ENCODE measurements at places on chromosomes 13 and 19.

GRCh38 chr13:108269601-108270328, at the start of gene TNFSF13B:
Gene TNFSF13B, plus strand, starts transcription at chr13:108269718. Its CDS starts 178 bp downstream, at chr13:108269896.
- peak; percentile 32 for DNase-seq

DNA sequence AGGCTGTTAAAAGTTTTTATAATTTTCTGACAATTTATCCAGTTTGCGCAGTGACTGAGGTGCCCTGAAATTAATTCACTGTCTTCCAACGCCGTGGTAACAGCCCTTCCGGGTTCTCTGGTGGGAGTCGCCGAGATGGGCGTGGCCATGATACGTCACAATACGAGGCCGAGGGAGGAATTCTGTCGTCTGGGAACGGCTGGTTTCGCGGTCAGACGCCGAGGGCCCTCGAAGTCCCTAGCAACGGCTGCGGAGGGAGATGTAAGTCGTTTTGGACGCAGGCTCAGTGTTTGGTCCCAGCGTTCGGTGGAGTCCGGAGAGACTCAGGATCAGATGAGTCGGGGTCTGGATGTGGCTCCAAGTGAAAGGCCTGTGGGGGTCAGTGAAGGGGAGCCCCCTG, 21.7 kb downstream of the ZNF613 start:
- no peak for DNase-seq

GRCh38 chr19:37251308-37252229, 33.6 kb downstream of the ZNF383 start:
- DNase-seq = no peak

- DNase-seq = no peak
These were observed 25.1 kb downstream of the TMEM161A start for GRCh38 chr19:19113040-19113626.

GRCh38 chr19:5125797-5126497, 157.0 kb downstream of the KDM4B start:
- no peak for DNase-seq

DNA sequence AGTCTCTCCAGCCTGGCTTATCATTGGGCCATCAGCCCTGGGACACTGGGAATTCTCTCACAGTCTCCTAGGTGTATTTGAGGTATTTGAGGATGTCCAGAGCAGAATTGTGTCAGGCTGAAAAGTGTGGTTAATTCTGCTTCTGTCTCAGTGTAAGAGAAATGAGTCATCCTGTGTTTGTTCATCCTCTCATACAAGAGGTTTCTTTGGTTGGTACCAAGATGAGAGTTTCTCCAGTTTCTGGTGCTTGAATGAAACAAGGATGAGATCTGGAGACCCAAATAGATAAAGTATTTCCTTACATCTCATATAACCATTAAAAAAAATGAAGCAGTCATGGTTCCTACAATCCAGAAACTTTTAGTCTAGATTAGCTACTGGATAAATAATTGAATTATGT, 7.7 kb downstream of the ZNF253 start:
- DNase-seq = no peak
